ENCODE measurements at places on chromosomes 1 and 21. TPM values are rescaled to one million over a fixed set of nuclear protein-coding genes. Genes with fewer than 3 reads are reported as not detected.

GRCh38 chr1:22507587-22507986 lies 55.7 kb upstream of the EPHA8 start:
- no peak for DNase-seq

- DNase-seq, result no peak
Observed at GRCh38 chr21:33109574-33110339, 39.8 kb downstream of the OLIG1 start.

- no peak for DNase-seq
Observed at GRCh38 chr1:98940069-98940721, 64.5 kb downstream of the PLPPR5 start.

- DNase-seq, result peak; percentile 47
Observed at GRCh38 chr1:202501281-202501680, 152.8 kb downstream of the PPP1R12B start.

Gene OR2T2
- total RNA-seq, result not detected

- DNase-seq, result no peak
Observed at GRCh38 chr1:91697861-91698260, 188.1 kb downstream of the TGFBR3 start.

- DNase-seq, result no peak
Observed at GRCh38 chr1:71511505-71511904, 430.7 kb upstream of the ZRANB2 start.

GRCh38 chr1:151680826-151681225 lies 35.8 kb downstream of the CELF3 start:
- DNase-seq, result no peak

DNA sequence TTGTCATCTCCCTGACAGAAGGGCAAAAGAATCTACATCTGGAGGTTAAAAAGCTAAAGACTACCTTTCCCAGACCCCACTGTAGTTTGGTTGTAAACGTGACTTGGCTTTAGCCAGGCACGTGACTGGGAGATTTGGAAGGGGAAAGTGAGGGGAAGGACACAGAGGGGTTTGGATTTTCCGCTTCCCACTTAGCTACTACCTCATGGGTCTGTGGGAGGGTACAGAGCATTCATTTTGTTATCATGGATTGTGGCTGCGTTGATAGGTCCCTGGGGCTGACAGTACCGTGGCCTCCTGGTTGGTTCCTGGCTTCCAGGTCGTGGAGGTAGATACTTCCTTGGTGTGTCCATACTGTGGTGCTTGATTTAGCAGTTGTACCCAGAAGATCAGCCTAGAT lies 2.6 kb downstream of the CHD1L start:
- DNase-seq, result no peak

GRCh38 chr1:58459911-58460310 lies 86.6 kb downstream of the OMA1 start:
- DNase-seq, result no peak

- no peak for DNase-seq
Observed at GRCh38 chr21:37407719-37408420, 41.3 kb downstream of the DYRK1A start.

Gene KCNE1
- total RNA-seq, result under 0.01 TPM

DNA sequence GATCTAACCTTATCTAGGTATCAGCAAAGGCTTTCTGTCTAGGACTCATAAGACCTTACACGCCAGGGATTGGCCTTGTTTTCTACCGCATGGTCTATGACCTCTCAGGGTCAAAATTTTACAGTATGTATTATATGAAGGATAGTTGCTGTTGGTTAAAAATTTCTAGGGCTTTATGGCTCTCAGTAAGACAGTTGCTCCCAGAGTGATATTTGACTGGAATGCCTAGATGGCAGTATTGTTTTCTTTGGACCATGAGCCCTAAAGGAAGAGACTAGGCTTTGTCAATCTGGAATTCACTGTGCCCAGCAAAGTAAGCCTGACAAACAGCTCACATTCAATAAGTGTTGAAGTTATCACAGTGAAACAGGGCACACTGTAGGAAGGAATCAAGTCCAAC lies 37.6 kb downstream of the C1orf87 start:
- no peak for DNase-seq
